T-cell (primary cell): ENCODE measurements at places on chromosomes 2 and 18. TPM values are rescaled to one million over a fixed set of nuclear protein-coding genes. Genes with fewer than 3 reads are reported as not detected.

CNTNAP5 gene
- total RNA-seq, result not detected

MRO gene
- total RNA-seq, result not detected

DNAJC27 gene
- 12.7 TPM for total RNA-seq

CD28 gene
- total RNA-seq, result 112 TPM

- no peak for DNase-seq
Measured at GRCh38 chr18:13653746-13654433, 72.5 kb downstream of the FAM210A start.

DNA sequence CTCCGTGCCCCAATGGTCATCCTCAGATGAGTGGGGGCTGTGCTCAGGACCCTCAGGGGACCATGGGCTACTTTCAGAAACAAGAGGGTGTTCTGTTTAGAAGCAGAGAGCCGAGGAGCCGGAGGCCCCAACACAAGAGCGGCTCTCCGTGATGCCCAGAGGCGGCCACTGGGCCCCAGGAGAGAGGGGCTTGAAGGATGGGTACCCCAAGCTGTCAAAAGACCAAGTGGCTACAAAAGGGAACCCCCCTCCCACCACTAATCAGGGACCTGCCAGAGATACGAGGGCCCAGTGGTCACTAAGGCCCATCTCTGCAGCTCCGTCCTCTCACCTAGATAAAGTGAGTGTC is 93.6 kb downstream of the HDAC4 start:
- DNase-seq, result no peak

DNA sequence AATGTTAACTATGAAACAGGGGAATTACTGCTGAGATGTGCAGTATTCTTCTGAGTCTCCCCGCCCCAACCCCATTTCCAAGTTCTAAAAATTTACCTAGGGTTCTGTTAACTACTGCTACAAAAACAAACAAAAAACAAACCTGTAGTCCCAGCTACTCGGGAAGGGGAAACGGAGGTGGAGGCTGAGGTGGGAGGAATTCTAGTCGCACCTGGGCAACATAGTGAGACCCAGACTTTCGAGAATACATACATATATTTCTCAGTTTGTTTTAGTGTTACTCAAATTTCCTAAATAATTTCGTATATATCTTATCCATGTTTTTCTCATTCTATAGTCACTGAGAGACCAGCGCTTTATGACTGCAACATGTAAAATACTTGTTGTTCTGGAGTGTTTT is 989 bp downstream of the STAM2 start:
- DNase-seq, result no peak

RBKS gene
- total RNA-seq, result 6.1 TPM
